ENCODE measurements at places on chromosomes 5 and 9. TPM values are rescaled to one million over a fixed set of nuclear protein-coding genes. Genes with fewer than 3 reads are reported as not detected.
A peak's percentile ranks its signal among the peaks of the same experiment; 100 is the strongest.

Gene SLC6A3
- not detected for total RNA-seq

Gene ARL10
- 9.9 TPM for total RNA-seq

DNA sequence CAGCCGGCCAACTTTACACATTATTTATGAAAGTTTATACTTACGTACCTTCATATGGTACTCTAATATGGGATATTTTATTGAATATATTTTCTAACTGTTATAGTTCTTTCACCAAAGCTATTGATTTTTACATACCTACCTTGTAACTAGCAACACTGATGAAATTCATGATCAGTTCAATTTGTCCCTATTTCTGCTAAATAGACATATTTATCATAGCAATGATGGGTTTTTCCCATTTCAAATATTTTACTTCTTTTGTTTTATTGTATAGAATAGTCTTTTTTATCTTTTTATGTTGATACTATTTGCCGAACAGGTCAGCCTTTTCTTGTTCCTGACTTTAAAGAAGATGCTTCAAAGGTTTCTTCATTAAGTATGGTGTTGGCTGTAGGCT is 59.0 kb upstream of the CTNND2 start:
- no peaks in the 10 kb centered on the region for H3K27me3 ChIP-seq
- no peaks in the 10 kb centered on the region for H3K4me1 ChIP-seq
- DNase-seq = no peak
- no peak overlapping the region for H3K4me3 ChIP-seq

- no peak for DNase-seq
- no peaks in the 10 kb centered on the region for H3K36me3 ChIP-seq
- H3K4me1 ChIP-seq = peaks cover 13% of the 10 kb centered on the region
- H3K4me3 ChIP-seq = no peak overlapping the region
These were observed 9.6 kb downstream of the DAB2 start for GRCh38 chr5:39415201-39415600.

DNA sequence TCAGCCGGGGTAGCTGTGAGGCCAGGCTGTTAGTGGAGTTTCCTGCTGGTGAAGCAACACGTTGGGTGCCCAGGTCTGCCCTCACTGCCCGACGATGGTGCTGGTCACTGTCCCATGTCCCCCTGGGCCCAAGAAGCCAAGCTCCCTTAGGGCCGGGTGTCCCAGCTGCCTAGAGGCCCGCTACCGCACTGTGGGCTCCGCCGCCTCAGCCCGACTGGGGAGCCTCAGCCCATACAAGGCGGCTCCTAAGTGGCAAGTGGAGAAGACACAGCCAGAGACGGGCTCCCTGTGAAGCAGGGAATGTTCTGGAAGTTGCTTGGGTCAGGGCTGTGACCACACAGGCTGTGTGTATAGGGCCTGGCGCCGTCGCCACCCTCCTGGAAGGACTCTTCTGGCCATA is 96.9 kb downstream of the RXRA start:
- H3K4me3 ChIP-seq = no peak overlapping the region
- peak overlapping the region; percentile 30 for H3K27ac ChIP-seq
- no peaks in the 10 kb centered on the region for H3K27me3 ChIP-seq
- DNase-seq = no peak
- peaks cover 90% of the 10 kb centered on the region for H3K36me3 ChIP-seq

DNA sequence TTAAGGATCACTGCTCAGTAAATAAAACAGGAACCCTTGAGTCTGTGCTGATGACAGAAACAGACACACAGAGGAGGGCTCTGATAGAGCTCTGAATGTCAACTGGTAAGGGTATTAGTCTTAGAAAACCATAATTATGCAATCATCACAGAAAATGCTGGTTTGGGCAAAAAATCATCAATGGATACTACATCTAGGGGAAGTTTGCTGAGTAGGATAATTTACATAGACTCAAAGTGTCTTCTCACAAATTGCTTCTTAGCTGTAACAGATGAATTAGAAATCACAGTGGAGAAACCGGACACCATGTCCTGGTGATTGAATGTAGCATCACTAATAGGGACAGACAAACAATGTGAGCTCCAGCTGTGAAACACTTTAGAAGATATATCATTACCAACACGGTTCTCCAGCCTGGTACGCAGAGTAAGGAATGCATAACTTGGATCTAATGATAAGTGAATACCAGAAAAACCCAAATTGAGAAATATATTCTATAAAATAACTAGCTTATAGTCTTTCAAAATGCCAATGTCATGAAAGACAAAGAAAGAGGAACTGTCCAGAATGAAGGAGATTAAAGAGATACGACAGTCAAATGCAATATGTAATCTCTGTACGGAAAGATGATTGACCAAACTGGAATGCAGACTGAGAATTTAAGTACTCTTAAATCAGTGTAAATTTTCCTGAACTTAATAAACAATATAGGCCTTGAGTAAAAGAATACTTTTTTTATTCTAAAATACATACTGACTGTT is 17.3 kb downstream of the CHD1 start:
- peaks cover 66% of the 10 kb centered on the region for H3K4me1 ChIP-seq
- no peak for DNase-seq
- H3K36me3 ChIP-seq = no peaks in the 10 kb centered on the region
- no peaks in the 10 kb centered on the region for H3K27me3 ChIP-seq
- H3K27ac ChIP-seq = no peak overlapping the region

DNA sequence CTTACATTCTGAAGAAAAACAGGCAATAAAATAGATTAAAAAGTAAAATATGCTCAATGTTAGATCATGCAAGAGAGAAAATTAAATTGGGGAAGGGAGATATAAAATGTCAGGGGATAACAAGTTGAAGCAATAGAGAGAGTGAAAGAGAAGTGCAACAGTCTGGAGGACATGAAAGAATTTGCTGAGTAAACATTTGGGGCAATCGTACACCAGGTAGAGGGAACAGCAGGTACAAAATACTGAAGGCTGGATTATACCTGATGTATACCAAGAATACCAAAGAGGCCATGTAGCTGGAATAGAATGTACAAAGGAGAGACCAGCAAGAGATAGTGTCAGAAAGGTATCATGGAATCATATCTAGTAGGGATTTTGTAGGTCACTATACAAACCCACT is 300.8 kb downstream of the DNAH5 start:
- H3K27me3 ChIP-seq = no peaks in the 10 kb centered on the region
- no peaks in the 10 kb centered on the region for H3K4me1 ChIP-seq
- no peak overlapping the region for H3K27ac ChIP-seq

DNA sequence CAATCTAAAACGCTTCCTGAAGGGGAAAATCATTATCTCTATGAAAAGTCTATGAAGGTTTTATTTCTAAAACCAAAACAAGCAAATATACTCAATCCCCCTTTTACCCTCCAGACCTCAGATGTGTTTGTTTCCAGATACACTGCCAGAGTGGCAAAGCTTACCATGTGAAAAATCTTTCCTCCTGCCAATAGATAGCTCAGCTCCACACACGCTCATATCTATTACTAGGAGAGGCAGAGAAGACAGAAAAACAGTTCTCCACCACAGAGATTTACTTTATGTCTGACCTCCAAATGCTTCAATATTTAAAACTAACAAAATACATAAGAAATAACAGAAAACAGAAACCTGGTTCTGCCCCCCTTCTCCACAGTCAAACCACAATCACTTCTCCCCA is 7.0 kb downstream of the IRX2 start:
- H3K27ac ChIP-seq = peak overlapping the region; percentile 52
- H3K36me3 ChIP-seq = no peaks in the 10 kb centered on the region
- peaks cover 43% of the 10 kb centered on the region for H3K27me3 ChIP-seq
- peaks cover 5% of the 10 kb centered on the region for H3K4me1 ChIP-seq

DNA sequence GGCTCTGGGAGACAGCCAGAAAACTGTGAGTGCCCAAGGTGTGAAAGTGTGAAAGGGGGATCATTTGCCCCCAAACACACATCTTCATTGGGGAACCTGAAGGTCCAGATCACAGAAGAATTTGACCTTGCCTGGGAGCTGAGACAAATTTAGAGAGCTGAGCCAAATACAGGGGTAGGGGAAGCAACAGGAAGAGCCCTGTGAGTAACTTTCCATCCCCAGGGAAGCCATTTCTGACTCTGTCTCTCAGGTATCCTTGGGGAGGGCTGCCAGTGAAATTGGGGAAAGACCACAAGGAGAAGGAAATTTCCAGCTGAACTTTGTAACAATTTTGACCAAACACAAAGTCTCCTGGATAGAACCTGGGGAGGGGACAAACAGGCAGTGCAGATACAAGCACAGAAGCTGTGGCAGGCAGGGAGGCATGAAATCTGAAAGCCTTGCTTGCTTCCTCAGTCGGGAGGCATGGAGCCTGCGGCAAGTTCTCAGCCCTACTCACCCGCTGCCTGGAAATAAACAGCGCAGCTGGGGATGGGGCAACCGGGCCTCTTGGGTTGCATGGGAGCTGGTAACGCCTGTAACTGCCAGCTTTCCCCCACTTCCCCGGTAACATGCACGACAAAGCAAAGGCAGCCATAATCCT is 31.5 kb upstream of the ZCCHC9 start:
- no peak overlapping the region for H3K27ac ChIP-seq
- H3K4me3 ChIP-seq = no peak overlapping the region
- H3K4me1 ChIP-seq = no peaks in the 10 kb centered on the region
- H3K27me3 ChIP-seq = no peaks in the 10 kb centered on the region

GRCh38 chr5:2149195-2149539 is 266.4 kb upstream of the IRX4 start:
- no peaks in the 10 kb centered on the region for H3K27me3 ChIP-seq
- no peaks in the 10 kb centered on the region for H3K4me1 ChIP-seq
- no peak overlapping the region for H3K4me3 ChIP-seq
- H3K36me3 ChIP-seq = no peaks in the 10 kb centered on the region
- no peak overlapping the region for H3K27ac ChIP-seq

DNA sequence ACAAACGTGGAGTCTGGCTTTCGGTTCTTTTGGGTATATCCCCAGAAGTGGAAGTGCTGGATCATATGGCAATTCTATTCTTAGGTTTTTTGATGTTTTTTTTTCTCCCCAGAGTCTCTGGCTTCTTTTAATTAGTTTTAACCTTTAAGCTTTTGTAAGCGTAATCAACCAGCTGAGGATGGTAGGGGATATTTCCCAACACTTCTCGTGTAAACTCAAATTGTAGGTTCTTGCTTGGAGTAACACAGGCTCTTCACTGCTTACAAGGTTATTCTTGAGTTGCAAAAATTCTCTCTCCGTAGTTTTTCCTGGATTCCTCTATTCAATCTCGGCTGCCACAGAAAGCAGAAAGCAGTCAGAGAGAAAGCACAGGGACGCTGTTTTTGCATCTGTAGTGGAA is 11.9 kb downstream of the LAMC3 start:
- H3K4me3 ChIP-seq = no peak overlapping the region
- no peaks in the 10 kb centered on the region for H3K36me3 ChIP-seq
- no peak overlapping the region for H3K27ac ChIP-seq
- no peaks in the 10 kb centered on the region for H3K27me3 ChIP-seq
- DNase-seq = no peak

- no peaks in the 10 kb centered on the region for H3K27me3 ChIP-seq
- peaks cover 5% of the 10 kb centered on the region for H3K4me1 ChIP-seq
- H3K27ac ChIP-seq = no peak overlapping the region
- no peak overlapping the region for H3K4me3 ChIP-seq
These were observed 135.4 kb upstream of the GNA14 start for GRCh38 chr9:77783518-77783917.

DNA sequence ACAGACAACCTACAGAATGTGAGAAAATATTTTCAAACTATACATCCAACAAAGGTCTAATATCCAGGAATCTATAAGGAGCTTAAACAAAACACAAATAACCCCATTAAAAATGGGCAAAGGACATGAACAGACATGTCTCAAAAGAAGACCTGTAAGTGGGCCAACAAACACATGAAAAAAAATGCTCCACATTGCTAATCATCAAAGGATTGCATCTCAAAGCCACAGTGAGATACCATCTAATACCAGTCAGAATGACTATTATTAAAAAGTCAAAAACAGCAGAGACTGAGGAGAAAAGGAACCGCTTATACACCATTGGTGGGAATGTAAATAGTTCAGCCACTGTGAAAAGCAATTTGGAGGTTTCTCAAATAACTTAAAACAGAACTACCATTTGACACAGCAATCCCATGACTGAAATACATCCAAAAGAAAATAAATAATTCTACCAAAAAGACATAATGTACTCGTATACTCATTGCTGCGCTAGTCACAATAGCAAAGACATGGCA is 39.1 kb upstream of the C5orf63 start:
- no peak overlapping the region for H3K27ac ChIP-seq
- H3K36me3 ChIP-seq = no peaks in the 10 kb centered on the region
- H3K4me1 ChIP-seq = no peaks in the 10 kb centered on the region
- no peak overlapping the region for H3K4me3 ChIP-seq

DNA sequence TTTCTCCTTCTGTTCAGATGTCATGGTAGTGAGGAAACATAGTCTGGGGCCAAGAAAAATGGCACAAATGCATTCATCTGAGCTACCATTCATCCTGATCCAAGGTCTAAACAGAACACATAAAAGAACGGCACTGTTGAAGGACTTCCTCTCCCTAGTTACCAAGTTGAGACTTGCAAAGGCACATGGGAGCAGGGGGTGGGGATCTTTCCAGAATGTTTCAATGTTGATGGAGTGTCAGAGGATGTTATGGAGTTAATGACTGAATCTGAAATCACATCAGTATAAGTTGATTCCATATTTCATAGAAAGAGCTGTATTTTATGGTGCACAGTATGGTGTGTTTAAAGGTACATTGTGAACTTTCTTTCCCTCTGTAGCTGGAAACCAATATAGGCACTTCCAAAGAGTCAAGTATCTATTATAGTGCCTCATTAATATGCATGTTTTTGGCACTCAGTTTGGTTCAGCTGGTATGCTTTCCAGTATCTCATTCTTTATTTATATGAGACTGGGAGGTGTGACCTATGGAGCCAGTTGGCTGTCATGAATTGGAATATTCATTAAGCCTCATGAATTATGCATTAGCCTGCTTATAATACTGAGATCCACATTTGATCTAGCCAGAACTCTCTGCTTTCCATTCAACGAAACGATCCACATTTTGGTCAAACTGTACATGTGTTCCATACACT is 603.0 kb downstream of the NR2F1-AS1 start:
- no peak overlapping the region for H3K4me3 ChIP-seq
- no peaks in the 10 kb centered on the region for H3K36me3 ChIP-seq
- DNase-seq = no peak

GRCh38 chr9:98787766-98788335 is 8.5 kb downstream of the ANKS6 start:
- peaks cover 16% of the 10 kb centered on the region for H3K4me1 ChIP-seq
- no peaks in the 10 kb centered on the region for H3K27me3 ChIP-seq
- DNase-seq = no peak
- no peak overlapping the region for H3K4me3 ChIP-seq

- no peaks in the 10 kb centered on the region for H3K36me3 ChIP-seq
- no peak overlapping the region for H3K27ac ChIP-seq
- H3K4me3 ChIP-seq = no peak overlapping the region
These were observed 89.0 kb upstream of the MAP1B start for GRCh38 chr5:72018143-72018803.

DNA sequence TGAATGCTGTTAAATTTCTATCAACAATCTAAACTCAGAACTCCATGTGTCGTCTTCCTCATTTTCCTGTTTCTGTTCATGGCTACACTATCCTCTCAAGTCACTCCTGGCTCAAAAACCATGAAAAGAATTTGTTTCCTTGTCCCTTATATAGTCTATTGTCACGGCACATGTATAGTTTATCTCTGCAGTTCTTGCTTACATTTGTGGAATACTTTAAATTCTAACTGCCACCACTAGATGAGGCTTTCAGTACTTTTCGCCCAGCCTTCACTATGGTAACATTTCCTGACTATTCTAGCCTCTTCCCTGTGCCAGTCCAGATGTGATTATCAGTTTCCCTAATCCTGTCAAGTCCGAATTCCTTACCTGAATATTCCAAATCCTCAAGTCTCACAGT is 34.6 kb downstream of the PKD2L2 start:
- H3K4me1 ChIP-seq = no peaks in the 10 kb centered on the region
- DNase-seq = peak; percentile 12
- no peak overlapping the region for H3K4me3 ChIP-seq
- H3K27ac ChIP-seq = no peak overlapping the region
- no peaks in the 10 kb centered on the region for H3K36me3 ChIP-seq
- no peaks in the 10 kb centered on the region for H3K27me3 ChIP-seq
